ENCODE measurements at places on chromosomes 5 and 9.

GRCh38 chr9:93288891-93289883 is 105.2 kb downstream of the WNK2 start:
- no peak for DNase-seq

DNA sequence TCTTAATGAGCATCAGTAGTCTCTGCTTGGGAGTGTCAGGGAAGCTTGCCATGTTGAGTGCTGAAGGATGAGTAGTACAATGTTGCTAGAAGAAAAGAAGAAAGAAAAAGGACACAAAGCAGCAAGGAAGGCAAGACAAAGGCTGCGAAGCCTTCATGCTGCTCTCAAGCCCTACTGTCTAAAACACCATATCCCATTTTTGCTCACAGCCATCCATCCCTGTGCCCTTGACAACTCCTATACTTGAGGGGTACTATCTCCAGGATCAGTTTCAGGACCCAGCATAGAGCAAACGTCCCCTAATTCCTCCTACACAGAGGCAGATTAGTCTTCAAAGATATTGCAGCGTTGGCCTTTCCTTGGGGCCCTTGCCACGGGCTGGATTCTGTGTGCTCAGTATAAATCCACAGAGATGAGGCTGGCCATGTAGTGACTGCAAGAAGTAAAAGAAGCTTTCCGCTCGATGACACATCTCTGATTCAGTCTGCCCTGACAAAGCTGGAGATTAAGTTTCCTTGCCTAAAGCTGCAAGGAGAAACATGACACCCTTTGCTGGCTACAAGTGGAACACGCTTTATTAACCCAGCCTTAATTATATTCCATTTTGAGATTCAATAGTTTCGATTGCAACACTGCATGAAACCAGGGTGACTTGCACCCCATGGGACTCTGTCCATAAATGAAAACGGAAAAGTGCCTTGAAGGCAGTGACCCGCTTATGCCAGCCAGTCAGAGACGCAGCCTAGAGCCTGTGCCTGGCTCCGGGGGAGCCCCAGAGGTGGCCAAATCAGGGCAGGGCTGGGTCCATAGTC is 304.6 kb downstream of the ACTL7B start:
- no peak for DNase-seq

GRCh38 chr5:142597546-142598337 is 88.1 kb downstream of the FGF1 start:
- no peak for DNase-seq

- DNase-seq, result no peak
Observed at GRCh38 chr9:135857371-135857786, 50.0 kb downstream of the CAMSAP1 start.

DNA sequence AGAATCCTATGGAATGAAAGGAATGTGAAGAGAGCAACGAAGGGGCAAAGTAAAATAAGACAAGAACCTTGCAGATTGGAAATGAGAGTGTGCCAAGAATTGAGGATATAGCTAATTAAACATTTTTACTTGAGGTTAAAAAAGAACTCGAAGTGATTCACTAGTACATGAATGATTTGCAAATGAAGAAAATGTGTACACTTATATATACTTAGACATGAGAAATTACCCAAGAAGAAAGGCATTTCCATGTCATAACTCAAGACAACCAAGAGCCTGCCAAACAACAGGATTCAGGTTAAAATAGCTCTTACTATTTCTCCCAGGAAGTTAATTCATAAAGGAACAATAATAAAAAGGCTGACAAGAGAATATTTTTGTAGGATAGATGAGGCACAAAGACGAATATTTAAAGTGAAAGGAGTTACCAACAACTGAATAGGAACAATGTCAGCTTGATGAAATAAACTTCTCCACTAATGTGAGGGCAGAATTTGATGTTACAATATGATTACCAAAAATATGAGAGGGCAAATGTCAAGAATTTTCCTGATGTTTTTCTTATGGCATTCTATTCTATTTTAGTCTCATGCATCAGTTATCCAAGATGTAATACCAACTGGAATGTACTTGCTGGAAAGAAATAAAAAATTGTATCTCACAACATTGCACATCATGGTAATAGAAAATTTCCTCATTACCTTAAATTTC is 18.9 kb upstream of the NPR3 start:
- no peak for DNase-seq

DNA sequence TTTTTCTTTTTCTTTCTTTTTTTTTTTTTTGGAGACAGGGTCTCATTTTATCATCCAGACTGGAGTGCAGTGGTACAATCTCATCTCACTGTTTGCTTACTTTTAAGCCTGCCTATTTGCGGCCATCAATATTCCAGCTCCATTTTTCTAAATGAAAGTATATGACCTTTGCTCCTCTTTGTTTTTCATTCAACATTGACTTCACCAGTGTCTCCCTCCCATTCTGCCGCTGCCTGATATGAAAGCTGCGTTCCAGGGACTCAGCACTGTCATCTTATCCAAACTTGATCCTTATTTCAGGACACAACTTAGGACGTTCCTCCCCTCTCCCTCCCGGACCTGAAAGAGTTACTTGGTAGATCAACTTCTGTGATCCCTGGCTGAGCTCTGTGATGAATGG is 73.6 kb downstream of the LRRC70 start:
- DNase-seq, result no peak

DNA sequence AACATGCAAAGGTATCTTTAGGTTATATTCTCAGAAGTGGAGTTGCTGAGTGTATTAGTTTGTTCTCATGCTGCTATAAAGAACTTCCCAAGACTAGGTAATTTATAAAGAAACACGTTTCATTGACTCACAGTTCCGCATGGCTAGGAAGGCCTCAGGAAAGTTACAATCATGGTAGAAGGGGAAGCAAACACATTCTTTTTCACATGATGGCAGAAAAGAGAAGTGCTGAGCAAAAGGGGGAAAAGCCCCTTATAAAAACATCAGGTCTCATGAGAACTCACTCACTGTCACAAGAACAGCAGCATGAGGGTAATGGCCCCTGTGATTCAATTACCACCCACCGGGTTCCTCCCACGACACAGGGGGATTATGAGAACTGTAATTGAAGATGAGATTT is 163.6 kb upstream of the PRLR start:
- no peak for DNase-seq
